ENCODE measurements at places on chromosomes 4 and X.

DNA sequence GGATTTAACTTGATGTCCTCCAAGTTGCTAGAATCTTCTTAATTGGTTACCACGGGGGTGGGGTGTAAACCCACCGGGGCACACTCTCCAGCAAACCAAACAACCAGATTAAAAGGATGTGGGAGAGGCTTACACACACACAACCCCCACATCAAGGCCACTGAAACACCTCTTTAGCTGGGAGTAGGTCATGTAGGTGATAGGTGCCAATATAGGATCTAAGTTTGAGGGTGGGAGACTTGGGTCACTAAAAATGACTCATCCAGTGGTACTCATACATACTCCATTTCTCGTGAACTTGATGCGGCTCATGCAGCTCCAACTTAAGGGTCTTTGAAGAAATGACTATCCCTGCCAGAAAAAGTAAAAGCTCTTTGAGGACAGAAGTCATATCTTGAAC is 20.5 kb upstream of the CD40LG start:
- no peak for DNase-seq

DNA sequence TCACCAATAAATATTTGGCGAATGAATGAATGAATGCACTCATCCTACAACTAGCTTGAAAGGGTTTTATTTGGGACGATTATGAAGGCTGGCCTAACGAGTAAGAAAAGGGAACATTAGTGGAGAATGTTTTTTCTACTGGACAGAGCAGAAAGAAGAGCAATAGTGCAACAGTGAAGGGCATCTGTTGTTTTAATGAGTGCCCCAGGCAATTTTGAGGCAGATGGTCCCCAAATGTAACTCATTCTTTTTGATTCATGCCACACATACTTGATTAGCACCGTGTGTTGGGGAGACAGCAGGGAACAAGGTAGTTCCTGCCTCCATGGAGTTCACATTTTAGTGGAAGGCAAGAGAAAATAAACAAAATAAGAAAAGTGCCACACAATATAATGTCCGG is 22.7 kb upstream of the INTS6L start:
- DNase-seq = no peak

DNA sequence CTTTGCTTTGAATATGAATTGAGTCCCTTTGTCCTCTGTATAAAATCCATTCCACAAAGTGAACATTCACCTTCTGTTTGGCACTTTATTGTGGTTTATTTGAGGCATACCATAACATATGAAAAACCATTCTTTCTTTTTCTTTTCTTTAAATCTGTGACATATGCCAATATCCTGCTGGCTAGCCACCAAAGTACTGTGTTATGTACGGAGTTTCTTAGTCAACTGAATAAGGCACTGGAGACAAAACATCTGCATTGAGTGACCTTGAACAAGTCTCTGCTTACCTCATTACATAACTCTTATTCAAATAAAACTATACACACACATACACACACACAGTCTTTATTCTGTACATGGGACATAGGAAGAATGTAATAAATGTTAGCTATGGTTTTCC is 872.8 kb downstream of the C4orf33 start:
- no peak for DNase-seq

GRCh38 chrX:45508454-45508853 is 307.8 kb upstream of the DIPK2B start:
- DNase-seq = no peak

DNA sequence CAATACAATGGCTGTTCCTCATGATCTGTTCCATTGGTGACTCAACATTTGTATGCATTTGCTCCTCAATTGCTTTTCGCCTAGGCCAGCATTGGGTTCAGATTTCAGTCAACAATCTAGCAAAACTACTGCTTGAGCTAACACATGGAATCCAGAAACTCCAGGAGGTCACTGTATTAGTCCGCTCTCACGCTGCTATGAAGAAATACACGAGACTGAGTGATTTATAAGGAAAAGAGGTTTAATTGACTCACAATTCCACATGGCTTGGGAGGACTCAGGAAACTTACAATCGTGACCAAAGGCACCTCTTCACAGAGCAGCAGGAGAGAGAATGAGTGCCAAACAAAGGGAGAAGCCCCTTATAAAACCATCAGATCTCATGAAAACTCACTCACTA is 67.1 kb downstream of the RXFP1 start:
- no peak for DNase-seq

DNA sequence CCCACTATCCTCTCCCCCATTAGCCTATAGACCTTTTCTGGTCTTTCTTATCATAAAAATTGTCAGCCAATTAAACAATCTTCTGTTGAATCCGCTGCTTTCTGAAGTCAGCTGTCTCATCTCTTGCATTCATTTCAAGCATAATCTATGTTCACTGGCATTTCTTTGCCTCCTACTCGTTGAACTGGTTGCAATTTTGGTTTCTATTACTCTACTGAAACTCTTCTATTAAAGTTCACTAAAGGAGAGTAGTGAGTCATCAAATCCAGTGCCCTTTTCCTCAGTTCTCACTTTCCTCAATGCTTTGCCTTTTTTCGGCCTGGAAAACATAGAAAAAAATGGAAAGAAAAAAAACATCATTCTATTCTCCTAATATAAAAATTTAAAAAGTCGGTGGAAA is 23.9 kb upstream of the CXCL13 start:
- DNase-seq = no peak

- no peak for DNase-seq
These were observed 111.1 kb downstream of the KLF8 start for GRCh38 chrX:56343219-56343618.

GRCh38 chr4:168353746-168354145 is 35.2 kb upstream of the DDX60 start:
- no peak for DNase-seq

DNA sequence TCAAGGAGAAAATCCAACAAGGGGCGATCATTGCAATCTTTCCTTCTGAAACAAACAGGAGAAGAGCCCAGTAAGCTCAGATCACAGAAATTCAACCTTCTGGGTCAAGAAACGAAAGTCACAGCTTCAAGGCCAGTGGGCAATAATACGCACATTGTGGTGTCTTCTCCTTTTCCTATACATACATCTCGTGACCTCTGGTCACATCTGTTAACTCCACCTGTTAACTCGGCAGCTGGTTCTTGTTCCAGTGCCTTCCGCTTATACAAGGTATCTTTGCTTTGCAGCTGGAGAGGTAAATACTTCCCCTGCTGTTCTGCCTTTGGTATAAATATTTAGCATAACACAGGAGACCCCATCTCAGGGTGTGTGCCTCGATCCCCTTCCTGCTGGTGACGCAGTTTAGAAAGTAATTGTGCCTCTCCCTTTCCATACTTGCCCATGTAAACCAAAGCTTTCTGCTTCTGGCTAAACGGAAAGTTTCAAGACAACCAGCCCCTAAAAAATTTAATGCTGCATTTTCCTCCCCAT is 45.0 kb downstream of the CCDC149 start:
- DNase-seq = no peak

DNA sequence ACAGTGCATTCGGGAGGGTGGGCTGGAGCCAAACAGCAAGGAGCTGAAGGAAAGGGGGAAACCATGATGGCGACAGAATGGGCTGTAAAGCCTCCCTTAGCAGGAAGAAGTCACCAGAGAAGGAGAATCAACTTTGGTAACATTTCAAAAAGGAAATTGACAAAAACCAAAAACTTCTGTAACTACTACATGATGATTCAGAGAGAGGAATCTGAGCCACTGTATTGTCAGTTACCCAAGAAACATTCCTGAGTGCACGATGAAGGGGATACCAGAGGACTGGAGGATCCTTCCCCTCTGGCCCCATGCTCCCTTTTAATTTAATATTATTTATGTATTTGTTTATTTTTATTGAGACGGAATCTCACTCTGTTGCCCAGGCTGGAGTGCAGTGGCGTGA is 26.3 kb downstream of the PDHA1 start:
- DNase-seq = no peak

- DNase-seq = no peak
These were observed 1.7 kb downstream of the SLAIN2 start for GRCh38 chr4:48343035-48343434.

DNA sequence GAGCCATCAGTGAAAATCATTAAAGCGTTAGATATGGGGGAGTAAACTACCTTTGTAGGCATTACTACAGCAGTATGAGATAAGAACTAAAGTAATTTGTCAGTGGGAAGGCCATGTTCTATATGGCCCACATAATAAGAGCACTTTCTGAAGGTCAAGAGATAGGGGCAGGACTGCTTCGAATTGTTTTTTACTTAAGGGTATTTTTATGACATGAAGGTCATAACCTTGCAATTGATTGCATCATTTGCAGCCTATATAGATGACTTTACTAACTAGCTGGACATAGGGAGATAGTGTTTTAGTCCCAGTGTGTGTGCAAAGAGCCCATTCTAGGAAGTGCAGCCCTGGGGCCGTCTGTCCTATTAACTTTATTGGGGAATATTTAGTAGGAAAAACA is 23.6 kb upstream of the GC start:
- no peak for DNase-seq

GRCh38 chr4:78545275-78546246 is 6.0 kb upstream of the ANXA3 start:
- no peak for DNase-seq

- no peak for DNase-seq
These were observed 65.8 kb downstream of the TEC start for GRCh38 chr4:48203819-48204218.

GRCh38 chr4:99670409-99671073 is 12.9 kb upstream of the C4orf54 start:
- DNase-seq = no peak

DNA sequence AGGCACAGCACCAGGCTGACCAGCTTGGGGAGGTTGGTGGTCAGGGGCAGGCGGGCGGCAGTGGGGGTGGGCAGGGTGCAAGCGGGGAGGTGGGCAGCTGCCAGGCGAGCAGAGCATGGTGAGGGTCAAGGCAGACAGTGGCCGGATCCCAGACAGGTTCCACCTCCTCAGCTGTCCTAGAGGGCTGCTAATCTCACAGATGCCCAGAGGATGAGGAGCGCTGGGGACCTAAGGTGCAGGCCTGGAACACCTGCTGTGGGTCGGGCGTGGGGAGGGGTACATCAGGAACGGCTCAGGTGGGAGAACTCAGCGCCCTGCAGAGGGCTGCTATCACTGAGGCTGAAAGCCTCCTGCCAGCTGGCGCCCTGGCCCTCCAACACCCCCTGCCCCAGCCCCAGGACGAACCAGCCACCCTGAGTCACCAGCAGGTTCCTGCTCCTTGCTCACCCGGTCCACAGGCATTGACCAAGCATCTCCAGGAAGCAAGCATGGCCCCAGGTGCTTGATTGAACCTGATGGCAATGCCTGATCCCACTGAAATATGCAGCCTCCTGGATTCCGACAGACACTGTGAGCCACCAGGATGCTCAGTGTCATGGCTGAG is 28.4 kb upstream of the C4orf50 start:
- no peak for DNase-seq

DNA sequence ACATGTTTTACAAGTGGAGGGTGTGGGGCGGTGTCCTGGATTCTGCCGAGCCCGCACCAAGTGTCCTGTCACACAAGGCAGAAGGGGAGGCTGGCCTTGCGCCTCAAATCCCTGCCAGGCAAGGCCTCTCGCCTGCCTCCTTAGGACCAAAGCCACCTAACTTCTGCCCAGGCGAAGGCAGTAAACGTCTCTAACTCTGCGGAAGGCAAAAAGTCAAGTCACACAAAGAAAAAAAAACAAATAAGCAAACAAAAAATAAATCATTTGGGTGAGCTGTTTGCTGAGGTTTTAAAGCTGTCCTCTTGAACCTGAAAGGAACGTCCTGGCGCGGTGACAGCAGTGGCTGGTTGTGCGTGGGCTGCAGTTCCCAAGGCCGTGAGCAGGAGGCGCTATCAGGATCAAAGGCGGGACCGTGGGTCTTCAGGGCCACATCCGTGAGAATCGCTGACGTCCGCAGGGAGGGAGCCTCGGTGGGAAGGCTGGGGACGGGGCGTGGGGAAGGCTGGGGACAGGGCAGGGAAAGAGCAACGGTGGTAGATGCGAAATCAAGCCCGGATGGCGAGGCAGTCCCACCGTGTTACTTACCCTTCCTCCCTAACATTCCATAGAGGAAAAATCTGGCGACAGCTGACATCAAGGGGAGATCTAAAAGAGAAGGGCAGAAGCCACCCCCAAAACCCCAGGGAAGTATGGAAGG is 99.1 kb downstream of the TRAPPC11 start:
- no peak for DNase-seq

DNA sequence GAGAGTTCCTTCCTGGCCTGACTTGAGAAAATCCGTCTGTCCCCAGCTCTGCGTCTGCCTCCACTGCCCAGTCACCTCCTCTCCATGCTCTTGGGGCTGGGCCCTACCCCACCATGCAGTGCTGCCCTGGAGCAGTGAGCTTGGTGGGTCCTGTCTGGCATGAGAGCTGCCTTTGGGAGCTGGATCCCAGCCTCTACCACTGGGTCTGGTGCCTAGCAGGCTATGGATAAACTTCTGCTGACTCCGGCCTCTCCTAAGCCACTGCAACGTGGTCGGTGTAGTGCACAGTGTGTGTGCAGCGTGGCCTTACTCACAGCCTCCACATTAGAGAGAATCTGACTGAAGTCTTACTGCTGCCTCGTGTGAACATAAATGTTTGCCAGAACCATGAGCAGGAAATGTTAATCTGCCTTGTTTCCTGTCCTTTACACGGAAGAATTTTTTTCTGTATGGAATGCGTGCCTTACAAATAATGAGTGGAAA is 47.6 kb downstream of the HTT start:
- DNase-seq = no peak

- DNase-seq = no peak
These were observed 46.9 kb downstream of the SUPT20HL2 start for GRCh38 chrX:24266996-24267395.

- no peak for DNase-seq
These were observed 10.1 kb upstream of the ERAS start for GRCh38 chrX:48816014-48816810.

DNA sequence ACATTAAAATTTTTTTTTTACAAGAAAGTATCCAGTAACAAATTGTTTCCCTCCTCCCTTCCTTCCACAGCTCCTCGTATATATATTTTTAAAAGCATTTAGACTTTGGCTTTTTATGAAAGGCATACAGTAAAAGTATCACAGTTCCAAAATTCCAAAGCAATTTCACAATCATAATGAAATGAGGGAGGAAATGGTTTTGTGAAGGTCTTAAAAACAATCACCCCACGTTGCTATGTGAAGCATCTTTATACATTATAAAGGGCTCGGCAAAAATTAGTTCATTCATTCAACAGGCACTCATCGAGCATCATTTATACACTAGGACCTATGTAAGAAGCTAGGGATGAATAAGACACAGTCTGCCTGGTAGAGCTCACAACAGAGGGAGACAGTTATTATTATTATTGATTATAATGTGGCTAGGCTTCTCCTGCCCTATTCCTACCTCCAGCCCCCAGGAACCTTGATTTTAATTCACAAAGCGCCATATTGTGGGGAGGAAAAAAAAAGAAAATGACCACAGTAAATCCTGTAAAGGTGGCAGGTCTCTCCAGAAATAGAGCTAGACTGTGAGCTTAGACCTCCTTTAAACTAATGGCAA is 239.9 kb downstream of the MAML3 start:
- no peak for DNase-seq

GRCh38 chr4:23382879-23383278 is 507.0 kb downstream of the PPARGC1A start:
- DNase-seq = no peak

- DNase-seq = no peak
These were observed 37.6 kb downstream of the ARFIP1 start for GRCh38 chr4:152817331-152817730.
